Stimulated activated CD8-positive, alpha-beta memory T cell treated with anti-CD3 and anti-CD28 coated beads, Interleukin-4, amount 100 ng/mL, for 1 hour (primary cell): ENCODE measurements at places on chromosomes 4 and X.

GRCh38 chr4:100430451-100430850 lies 87.4 kb downstream of the EMCN start:
- DNase-seq = no peak

- no peak for DNase-seq
These were observed 1164.4 kb upstream of the IGFBP7 start for GRCh38 chr4:58274553-58274952.

GRCh38 chrX:48636301-48636700 lies 39.0 kb downstream of the WDR13 start:
- no peak for DNase-seq

GRCh38 chr4:100632163-100632562 lies 114.3 kb upstream of the EMCN start:
- DNase-seq = no peak

- no peak for DNase-seq
These were observed 81.7 kb downstream of the PDGFC start for GRCh38 chr4:156889616-156890594.

DNA sequence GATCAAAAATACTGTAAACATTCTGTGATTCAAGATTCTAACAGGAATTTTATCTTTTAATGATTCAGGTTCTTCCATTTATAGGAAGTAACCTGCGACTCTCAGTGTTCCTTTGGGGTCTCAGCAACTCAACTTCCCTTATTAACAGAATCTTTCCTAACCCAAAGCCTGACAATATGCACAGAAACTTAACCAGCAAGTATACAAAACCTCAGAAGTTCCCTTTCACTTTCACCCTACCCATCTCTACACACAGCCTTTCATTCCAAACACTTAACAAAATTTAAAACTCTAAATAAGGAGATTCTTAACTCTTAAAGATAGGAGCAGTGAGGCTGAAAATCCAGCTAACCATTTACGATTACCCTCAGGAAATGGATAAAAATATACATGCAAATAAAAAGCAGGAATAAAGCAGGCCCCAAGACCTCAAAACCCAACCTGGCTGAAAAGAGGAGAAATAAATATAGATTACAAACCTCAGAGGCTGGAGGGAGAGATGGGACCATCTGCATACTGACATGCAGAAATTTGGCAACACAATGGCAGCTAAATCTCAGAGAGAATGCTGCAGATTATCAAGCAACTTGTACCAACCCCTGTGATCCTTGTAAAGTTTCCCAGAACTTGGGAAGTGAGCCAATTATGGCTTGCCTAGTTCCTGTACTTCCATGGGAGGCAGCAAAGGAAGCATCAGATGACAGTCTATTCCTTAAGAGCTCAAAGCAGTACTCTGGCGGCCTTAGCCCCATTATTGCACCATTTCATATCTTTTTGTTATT lies 101.0 kb downstream of the ATP11C start:
- no peak for DNase-seq

DNA sequence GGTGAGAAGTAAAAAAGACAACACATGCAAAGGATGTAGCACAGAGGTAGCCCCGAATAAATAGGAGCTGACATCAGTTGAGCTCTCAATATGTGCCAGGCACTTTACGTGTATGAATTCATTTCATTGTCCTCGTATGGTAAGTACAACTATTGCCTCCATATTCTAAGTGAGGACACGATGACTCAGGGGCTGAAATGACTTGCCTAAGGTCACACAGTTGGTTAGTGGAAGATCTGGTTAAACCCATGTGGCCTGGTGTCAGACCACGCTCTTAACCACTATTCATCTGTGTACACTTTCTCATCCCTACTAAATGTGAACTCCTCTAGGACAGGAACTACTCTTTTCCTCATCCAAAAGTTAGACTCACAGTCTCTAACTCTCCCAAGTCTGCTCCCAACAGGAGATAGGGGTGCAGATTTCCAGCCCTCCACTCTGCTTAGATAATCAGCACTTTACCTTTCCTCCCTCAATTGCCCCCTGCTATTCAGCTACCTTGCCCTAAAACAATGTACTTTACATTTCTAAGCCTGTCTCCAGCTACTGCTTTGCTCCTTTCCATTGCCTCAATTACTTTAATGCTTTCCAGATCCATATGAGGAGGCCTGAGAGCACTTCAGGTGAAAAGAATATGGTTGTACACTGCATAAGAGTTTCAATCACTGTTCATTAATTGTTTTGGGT lies 58.8 kb upstream of the LHFPL1 start:
- no peak for DNase-seq

GRCh38 chr4:158079661-158080060 lies 93.2 kb downstream of the GASK1B start:
- no peak for DNase-seq

DNA sequence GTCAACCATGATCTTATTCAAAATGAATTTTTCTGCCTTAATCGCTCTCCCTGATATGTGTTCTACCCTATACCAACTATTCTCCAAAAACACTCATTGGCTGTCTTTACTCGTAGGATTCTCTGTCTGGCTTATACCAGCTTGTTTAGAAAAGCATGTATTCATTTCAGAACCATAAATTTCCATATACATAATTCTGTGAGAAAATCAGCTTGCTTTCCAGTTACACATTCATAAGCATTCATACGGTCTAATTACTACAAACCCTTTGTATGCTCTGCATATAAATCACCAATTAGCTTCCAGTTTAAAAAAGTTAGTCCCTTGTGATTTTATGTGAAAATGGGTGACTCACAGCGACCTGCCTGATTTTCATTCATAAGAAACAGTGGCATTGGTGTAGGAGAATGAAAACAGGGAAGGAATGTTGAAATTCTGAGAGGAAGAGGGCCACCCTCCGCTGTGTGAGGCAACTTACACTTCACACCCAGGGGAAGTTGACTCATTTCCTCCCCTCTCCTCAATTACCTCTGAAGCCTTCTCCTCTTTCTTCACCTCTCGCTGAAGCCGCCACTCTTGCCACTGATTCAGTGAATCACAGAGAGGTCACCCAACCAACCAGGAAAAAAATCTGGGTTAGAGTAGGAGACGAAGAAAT lies 63.3 kb downstream of the MEPE start:
- DNase-seq = no peak
